ENCODE measurements at places on chromosomes 1 and 21.

GRCh38 chr1:246161626-246162025, 345.5 kb downstream of the SMYD3 start:
- no peak for DNase-seq

GRCh38 chr1:38020396-38020795, 7.9 kb downstream of the UTP11 start:
- DNase-seq = no peak

GRCh38 chr1:117818456-117818855, 111.0 kb downstream of the GDAP2 start:
- DNase-seq = no peak

DNA sequence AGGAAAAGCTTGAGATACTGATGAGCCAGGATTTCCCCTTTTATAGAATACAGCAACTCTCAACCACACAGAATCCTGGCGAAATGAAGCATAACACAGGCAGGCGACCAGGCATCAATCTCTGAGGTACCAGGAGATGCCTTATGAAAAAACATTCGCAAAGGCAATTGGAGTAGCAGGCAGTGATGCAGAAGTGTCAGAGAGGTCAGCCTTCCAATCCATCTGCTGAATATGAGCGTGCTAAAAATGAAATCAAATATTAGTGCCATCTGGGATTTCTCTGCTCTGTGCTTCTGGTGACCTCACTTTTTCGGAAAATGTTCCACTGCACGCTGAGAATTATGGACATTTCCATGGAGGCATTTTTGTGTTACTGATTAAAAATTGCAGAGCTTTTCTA, 258.8 kb downstream of the VAV3 start:
- DNase-seq = no peak

GRCh38 chr1:9946315-9946714, 3.0 kb downstream of the NMNAT1 start:
- no peak for DNase-seq

DNA sequence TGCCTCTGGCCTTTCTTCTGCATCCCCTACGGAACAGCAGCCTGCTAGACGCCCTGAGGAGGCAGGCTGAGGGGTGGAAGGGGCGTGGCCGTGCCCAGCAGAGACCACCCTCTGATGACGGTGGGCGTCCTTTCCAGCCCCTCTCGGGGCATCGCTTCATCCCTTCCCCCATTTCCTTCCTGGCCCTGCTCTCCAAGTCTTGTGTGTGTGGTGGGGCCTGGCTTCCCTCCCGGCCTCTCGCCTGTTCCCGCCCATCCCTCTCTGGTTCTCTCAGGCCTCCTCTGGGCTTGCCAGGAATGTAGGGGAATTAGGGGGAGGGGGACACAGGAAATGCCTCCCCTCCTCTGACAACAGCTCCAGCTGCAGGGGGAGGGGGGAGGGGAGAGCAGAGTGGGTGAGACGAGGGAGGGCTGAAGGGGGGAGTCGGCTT, 51.1 kb downstream of the SKI start:
- DNase-seq = peak; percentile 1

- DNase-seq = peak; percentile 55
These were observed 613 bp downstream of the ZFYVE9 start for GRCh38 chr1:52142220-52143183.
